ENCODE measurements at places on chromosomes 5 and 9.

- no peak for DNase-seq
Measured at GRCh38 chr9:93096131-93096802, at the start of gene CARD19. Gene CARD19, plus strand, starts transcription at chr9:93096217. Its CDS starts 129 bp downstream, at chr9:93096346.

GRCh38 chr5:2181149-2181548, 298.4 kb upstream of the IRX4 start:
- no peak for DNase-seq

GRCh38 chr5:122035913-122036312, 42.1 kb downstream of the LOX start:
- no peak for DNase-seq

GRCh38 chr9:113674436-113674835, 201.7 kb upstream of the ZNF618 start:
- DNase-seq: no peak

DNA sequence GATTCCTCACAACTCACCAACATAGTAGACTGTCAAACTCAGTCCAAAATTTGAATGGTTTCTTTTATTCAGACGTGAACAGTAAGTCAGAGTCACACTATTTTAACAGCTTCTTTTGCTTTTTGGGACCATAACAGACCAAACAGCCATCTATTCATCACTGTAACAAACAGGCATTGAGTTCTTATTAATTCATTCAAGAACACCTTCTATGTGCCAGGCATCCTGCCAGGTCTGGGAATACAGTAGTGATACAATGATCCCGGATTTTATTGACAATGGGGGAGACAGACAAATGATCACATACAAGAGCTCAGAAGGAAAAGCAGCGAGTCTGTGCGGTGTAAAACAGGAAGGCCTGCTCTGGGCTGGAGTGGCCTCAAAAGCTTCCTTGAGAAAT, 153.3 kb upstream of the ERCC6L2 start:
- DNase-seq: no peak

- no peak for DNase-seq
Measured at GRCh38 chr9:37197158-37198038, 77.0 kb downstream of the ZCCHC7 start.

- no peak for DNase-seq
Measured at GRCh38 chr5:99795031-99795430, 740.1 kb upstream of the FAM174A start.

DNA sequence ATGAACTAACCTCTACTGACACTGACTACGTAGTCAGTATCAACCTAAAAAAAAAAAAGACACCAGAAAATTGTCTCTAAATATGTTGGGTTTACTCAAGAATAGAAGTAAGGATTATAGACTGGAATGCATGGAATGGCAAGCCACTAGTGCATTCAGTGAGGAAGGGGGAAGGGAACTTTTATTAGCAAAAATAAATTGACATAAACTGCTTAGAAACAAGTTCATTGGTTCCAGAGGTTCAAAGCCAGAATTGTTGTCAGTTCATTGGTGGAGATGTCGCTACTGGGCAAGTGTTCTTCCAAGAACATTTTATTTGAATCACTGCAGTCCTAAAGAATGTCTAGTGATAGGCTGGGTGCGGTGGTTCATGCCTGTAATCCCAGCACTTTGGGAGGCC, 26.1 kb upstream of the AOPEP start:
- DNase-seq: no peak

All from right renal cortex interstitium (tissue), 3 donors.